ENCODE measurements at places on chromosomes 7 and 10.

- DNase-seq = no peak
Observed at GRCh38 chr10:121823993-121824463, 103.8 kb downstream of the ATE1 start.

- peak; percentile 70 for DNase-seq
Observed at GRCh38 chr10:72272689-72273409, 875 bp upstream of the DDIT4 start.

DNA sequence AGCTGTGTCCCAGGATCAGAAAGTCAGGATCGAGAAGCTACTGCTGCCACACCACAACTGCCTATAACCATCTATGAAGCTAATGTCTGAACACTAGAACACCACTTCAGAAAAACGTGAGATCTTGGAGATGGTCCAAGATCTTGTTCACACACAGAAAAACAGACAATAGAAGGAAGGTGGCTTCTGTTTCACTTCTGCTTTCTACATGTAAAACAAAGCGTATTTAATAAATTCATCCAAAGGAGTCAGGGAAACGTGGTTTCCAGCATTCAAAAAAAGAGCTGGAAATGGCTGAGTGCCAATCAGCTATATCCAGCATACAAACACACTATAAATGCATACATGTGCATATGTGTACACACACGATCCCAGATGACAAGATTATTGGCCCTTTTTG, 70.2 kb upstream of the CCDC71L start:
- no peak for DNase-seq

- DNase-seq = no peak
Observed at GRCh38 chr10:11042357-11042756, 24.7 kb downstream of the CELF2 start.

DNA sequence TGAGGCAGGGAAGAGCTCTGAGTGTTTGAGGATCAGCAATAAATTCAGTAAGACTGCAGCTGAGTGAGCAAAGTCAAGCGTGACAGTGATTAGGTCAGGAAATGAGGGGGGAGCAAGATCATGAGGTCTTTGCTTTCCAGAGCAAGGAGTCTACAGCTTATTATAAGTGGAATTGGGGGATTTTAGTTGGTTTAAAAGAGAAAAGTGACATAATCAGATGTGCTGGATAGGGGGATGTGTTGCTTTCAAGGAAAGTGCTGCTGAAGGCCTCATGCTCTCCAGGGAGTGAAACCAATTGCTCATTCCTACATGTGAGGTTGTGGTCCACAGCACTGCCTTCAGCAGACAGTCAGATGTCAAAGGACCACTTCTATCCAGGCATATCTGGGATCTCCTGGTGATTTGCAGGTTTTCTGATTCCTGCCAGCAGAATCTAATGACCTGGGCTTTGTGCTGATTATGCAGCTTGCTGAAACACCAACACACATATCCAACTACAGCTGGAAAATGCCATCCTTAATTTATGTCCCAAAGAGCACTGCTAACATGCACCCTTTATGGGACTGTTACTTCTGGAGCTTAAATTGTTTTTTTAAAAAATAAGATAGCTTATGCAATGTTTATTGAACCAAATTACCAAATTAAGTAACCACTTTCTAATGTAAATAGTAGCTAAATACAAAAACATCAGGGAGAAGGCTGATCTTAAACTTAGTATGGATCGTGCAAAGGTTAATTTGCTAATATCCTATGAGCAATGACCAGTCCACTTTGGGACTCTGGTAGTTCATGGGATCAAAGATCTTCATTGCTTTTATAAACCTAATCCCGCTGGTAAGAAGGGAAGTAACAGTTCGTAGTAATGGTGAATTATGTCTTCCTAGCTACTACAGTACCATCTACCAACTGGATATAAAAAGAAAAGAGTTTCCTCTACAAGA, 607.6 kb downstream of the KCNMA1 start:
- DNase-seq = no peak

DNA sequence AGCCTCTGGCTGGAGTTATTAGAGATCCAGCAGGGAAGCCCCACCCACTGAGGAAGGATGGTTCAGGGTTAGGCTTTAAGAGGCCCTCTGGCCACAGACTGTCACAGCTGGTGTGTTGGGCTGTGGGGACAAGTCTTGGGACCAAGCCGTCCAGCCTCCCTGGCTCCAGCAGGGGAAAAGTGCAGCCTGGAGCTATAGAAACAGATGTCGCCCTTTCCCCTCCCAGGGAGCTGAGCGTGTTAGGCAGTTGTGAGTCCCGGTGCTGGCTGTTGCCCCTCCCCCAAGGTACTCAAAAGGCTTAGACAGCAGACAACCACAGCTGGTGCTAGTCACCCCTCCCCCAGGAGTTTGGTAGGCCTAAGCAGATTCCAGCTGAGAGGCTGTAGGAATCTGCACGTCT, 143.4 kb downstream of the TMEM168 start:
- no peak for DNase-seq

DNA sequence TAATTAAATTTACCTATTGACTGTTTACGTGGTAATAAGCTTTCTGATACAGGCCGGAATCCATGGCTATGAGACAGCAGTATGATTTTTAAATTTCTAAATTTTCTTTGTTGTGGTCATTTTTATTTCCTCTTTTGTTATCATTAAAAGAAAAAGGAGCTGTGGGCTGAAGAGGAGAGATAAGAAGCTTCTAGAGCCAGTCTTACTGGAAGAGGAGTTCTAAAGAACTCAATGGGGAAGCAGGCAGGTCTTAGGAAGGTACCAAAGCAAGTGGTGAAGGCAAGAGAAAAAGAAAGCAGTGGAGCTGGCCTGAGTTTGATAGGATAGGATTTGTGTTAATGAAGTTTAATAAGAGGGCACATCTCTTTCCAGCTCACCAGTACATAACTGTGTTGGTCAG, 1187.8 kb downstream of the CNTNAP2 start:
- no peak for DNase-seq

DNA sequence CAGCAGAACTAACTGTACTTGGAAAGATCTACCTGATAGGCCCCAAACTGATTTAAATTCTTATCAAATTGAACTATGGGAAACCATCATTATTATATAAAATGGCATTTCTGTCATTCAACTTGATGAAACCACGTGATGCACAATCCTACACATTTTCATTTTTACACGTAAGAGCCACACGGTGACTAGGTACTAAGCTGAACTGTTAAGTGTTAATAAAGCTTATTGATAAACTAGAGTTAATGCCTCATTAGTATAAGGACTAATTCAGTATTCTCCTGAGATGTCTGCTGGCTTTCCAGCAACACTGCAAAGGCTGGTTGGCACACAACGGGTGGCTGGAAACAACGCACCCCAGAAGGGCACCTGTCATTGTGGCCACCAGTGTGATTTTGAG, 4.6 kb downstream of the NCAPG2 start:
- DNase-seq = no peak

DNA sequence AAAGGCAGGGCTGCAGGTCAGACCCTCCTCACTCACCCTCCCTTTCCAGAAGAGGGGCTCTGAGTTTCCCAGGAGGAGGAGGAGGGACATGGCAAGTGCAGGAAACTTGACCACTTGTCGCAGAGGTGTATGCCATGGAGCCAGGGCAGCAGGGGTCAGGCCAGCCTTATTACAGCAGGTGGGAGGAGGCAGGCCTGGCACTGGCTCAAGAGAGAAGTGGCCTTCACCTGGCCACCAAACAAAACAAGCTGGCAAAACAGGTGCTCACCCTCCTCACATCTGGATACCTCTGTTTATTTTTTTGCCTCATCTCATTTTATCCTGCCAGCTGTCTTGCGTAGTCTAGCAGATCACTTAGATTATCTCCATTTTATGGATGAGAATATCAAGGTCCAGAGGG, 12.5 kb downstream of the COL13A1 start:
- DNase-seq = no peak

GRCh38 chr10:107666214-107666613, 501.7 kb upstream of the SORCS1 start:
- no peak for DNase-seq

GRCh38 chr10:53682458-53682857, 909.9 kb upstream of the MBL2 start:
- DNase-seq = no peak

GRCh38 chr7:79790656-79791262, 337.3 kb upstream of the MAGI2 start:
- no peak for DNase-seq

- no peak for DNase-seq
Observed at GRCh38 chr10:108913300-108913699, 1010.0 kb downstream of the XPNPEP1 start.

DNA sequence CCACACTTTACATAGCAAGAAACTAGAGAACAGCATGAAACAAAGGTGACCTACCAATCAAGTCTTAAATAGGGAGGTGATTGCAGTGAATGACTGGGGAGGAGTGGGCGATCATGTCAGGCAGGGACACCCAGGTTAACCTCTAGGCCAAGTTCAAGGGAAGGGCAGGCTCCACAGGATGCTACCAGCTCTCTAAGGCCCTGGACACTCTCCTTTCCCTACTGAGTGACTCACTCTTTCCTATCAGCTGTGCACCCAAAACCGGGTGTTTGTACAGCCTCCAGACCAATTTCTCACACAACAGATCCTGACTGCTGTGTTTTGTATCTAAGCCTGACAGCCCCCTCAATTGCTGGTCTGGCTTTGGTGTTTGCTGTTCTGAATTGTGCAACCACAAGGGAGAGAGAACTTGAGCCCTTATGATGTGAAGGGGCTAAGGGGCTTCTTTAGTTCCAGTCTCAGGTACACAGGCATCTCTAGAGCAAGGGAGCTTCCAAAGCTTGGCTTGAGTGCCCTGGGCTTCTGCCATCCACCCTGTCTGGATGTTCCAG, 107.8 kb downstream of the TBXAS1 start:
- no peak for DNase-seq

- no peak for DNase-seq
Observed at GRCh38 chr10:44243851-44244510, 140.9 kb downstream of the CXCL12 start.

DNA sequence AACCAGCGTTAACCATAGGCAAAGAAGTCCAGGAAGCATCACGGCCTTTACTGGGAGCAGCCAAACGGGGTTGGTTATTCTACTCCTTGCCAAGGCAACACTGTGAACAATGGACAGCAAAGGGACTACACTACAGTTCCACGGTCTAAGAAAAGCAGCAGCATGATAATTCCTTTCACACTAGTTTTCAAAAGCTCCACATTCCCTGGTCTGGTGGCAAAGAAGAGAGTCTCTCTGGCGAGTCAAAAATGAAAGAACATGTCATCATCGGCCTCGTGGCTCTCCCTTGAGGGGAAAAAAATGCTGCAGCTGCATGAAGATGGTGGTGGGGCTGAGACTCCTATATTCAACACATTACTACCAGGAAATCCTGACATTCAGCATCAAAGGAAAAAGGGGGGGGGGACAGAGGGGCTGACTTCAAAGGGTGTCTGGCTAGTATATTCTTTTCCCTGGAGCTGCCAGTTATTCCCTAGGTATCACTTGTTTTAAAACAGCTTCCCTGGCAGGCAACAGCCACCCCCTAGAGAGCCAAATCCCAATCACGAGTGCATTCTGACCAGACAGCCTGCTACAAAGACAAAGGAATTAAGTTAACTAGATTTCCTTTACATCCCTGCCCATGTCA, 49.1 kb downstream of the SLC37A3 start:
- no peak for DNase-seq

DNA sequence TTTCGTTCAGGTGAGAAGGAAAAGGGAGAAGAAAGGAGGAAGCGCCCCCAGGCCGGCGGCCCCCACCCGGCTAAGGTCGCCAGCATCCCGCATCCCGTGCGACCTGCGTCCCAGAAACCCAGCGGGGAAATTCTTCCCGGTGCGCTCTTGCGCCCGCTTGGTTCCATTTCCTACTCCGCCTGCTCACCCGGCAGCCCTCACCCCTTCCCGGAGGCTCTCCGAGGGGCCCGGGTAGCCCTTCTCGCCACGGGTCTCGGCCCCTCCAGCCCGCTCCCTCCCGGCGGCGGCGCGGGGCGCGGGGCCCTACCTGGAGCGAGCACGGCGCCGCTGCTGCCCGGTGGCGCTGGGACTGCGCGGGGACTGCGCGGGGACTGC, at the start of gene PRKCQ:
TSS of gene PRKCQ (minus strand) at position 373 of the 375 bp plus-strand sequence. CDS start 65,141 bp downstream, outside the sequence.
- DNase-seq = no peak

DNA sequence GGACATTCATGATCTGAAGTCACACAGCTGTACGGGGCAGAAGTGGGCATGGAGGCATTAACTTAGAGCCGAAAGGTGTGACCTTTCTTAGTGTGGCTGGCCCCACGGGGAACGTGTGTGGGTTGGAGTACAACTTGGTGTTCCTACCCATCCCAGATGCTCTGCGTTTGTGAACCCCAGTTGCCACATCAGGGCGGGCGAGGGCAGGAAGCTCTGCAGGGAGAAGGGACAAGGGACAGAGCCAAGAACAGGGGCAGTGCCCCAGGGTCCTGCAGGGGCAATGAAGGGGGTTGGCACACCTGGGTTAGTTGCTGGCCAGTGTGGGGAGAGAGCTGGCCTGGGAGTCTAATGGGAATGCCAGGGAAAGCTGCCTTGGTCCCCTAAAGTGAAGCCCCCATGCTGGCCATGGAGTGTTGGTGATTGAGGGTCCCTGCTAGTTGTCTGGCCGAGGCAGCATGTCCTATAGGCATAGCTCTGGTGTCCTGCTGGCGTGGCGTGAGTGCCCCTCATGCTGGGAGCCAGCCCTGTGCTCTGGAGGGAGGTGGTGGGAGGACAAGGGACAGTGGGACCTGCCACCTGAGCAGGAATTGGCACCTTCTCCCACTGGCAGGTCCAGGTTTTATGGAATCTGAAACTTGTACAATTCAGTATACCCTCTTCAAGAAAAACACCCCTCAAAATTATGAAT, 18.9 kb downstream of the HTRA1 start:
- no peak for DNase-seq

- no peak for DNase-seq
Observed at GRCh38 chr10:68902382-68902781, 1.3 kb downstream of the DDX50 start.

DNA sequence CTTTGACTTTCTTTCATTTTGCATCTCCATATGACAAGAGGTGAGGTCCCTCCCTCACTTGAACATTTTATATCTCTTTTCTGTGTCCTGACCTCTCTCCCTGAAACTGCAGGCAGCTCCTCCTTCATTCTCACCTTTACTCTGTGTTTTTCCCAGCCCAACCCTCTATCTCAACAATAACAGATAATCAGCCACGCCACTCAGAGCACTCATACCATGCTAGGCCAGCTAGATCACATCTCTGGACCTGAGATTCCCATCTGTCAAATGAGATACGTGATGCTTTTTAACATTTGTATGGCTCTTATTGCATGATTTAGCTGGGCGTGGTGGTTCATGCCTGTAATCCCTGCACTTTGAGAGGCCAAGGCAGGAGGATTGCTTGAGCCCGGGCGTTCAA, 63.1 kb upstream of the PDCD4 start:
- DNase-seq = no peak

- DNase-seq = no peak
Observed at GRCh38 chr7:70573696-70574095, 558.2 kb upstream of the GALNT17 start.

GRCh38 chr7:120320218-120320961, 47.4 kb downstream of the KCND2 start:
- DNase-seq = no peak

DNA sequence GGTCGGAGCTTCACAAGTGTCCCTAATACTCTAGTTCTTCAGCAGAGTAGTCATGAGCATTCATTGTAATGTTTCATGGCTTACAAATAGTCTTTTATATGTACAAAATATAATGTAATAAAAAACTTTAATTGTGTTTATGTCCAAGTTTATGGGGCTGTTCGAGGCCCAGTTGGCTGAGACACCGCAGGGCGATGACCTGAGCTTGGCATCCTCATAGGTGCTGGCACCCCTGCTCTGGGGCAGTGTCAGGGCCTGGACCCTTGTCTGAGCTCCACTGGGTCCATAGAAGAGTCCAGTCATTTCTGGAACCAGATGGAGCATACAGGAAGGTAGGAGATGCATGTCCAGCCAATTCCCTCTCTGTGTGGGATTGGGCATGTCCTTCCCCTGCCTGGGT, 12.9 kb upstream of the ZMIZ1 start:
- no peak for DNase-seq
